ENCODE measurements at places on chromosomes 1 and 21.

- no peak for DNase-seq
Observed at GRCh38 chr1:178005450-178005849, 35.6 kb upstream of the SEC16B start.

GRCh38 chr1:109240158-109241152 is 8.9 kb upstream of the CELSR2 start:
- peak; percentile 47 for DNase-seq

GRCh38 chr1:163570071-163570470 is 248.3 kb downstream of the NUF2 start:
- no peak for DNase-seq

DNA sequence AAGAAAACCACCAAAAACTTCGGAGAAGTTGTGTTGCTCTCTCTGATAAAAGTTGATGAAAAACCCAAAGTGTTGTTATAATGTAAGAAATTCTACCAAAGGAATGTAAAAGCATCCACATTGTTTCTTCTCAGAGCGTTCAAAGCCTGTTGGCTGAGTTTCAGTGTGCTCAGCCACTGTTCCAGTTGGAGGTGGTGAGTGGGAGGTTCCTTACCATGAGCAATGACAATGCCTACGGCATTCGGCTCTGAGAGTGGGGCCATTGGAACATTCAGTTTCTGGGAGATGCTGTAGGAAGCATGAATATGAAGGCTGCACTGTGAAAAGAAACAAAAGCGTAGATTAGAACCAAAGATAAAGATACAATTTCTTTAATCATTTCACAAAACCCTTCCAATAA is 20.5 kb upstream of the MYBPHL start:
- DNase-seq: no peak

- no peak for DNase-seq
Observed at GRCh38 chr1:184881941-184882913, 92.1 kb downstream of the NIBAN1 start.

GRCh38 chr1:223219318-223219635 is 76.2 kb upstream of the TLR5 start:
- no peak for DNase-seq

DNA sequence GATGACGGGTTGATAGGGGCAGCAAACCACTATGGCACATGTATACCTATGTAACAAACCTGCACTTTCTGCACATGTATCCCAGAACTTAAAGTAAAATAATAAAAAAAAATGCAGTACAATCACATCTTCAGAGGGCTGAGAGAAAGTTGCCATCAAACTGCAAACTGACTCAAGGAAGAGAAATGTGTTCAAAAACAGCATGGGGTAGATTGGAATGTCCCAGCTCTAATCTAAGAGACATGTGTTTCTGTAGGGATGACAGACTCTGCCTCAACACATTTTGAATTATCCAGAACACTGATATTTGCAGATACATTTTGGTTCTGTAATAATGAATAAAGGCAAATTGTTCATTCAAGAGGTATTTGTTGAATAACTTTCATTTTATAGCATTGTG is 171.2 kb upstream of the RUNX1 start:
- no peak for DNase-seq

DNA sequence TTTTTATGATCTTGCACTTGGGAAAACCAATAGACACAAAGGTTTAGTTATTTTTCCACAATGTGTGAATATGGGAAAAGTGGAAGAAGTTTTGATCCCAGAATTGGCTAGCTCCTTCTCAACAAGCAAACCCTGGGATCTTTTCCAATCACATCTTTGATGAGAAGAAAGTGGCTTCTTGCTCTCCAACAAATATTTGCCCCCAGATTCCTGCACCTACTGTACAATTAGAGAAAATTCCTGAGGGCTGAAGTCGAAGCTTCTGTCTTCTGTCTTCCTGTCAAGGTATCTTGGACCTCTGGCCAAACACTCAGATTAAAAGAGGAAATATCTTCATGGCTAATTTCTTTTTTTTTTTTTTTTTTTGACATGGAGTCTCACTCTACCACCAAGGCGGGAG is 113.1 kb upstream of the SLC45A1 start:
- no peak for DNase-seq

GRCh38 chr21:32022146-32022545 is 149.3 kb downstream of the HUNK start:
- DNase-seq: no peak

DNA sequence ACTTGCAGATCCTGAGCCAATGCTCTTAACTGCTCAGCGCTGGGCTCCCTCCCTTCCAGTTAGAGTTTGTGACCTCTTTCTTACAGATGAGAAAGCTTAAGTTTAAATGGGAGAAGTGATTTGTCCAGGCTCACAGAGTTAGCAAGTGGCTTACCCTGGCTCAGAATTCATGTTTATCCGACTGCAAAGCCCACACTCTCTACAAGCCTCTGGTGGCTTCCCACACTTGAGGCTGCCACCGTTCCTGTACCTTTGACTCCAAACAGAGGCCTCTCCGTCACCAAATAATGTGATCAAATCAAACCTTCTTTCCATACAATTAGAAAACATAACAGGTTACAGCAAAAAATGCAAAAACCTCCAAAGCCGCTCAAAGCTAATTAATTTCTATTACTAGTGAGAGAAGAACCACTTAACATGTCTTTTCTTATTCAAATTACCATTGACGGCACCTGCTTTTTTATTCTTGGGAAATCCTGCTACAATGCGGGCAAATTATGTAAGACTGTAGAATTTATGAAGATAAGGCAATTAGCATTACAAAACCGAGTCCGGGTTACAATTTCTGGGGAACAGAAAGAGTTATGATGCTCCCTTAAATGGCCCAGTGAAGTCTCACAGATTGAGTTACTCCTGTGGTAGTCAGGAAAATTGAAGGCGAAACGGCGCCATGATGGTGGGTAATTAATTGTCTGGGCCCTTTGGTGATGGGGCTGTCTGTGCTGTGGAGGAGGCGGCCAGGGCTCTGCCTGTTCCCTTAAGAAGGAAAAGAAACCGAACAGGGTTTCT is 324.3 kb upstream of the POU3F1 start:
- DNase-seq: no peak

- DNase-seq: peak; percentile 79
Observed at GRCh38 chr1:208201229-208201628, 43.0 kb downstream of the PLXNA2 start.

All from fibroblast of skin of left biceps (primary cell).